ENCODE measurements at places on chromosomes 1 and 21.

DNA sequence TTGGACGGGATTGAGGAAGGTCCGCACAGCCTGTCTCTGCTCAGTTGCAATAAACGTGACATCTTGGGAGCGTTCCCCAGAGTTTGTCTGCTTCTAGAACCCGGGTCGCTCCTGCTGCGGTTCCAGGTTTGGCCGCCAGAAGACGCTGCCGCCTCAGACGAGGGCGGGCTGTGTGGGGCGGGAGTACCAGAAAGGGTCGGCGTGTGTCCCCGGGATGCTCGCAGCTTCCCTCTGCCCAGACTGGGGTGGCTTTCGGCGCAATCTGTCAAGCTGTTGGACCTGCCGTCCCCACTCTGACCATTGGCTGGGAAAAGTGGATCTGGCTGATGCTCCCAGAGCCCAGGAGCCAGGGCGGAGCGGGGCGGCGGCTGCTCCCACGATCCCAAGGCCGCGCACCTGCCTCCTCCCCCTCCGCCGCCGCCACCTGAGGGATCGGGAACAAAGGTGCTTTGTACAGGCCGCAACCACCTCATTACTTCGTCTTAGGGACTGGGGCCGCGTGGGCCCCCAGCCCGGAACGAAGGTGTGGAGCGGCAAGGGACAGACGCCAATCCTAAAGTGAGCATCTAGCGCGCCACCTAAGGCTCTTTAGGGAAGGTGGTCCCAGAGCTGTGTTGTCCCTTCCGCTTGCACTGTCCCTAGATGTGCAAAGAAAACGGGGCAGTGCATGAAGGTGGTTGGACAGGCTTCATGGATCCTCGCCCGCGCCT, 683 bp upstream of the EFNA4 start:
- DNase-seq = peak; percentile 55

GRCh38 chr1:25247829-25248754, 838 bp upstream of the RSRP1 start:
- DNase-seq = no peak

- no peak for DNase-seq
Measured at GRCh38 chr1:29478151-29478791, 241.9 kb downstream of the PTPRU start.

DNA sequence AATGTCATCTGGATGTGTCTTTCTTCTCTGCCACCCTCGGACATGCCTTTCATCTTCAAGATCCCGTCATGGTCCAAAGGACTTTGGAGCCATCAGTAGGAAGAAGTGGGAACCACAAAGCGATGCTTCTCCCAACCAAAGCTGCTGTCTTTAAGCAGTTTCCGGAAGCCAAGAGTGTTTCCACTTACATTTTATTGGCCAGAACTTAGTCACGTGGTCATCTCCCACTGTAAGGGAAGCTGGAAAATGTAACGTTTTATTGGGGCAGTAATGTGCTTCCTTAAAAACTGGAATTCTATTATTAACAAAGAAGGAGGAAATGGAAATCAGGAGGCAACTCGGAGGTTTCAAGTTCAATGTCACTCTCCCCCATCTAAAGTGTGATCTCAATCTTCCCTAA, 170.8 kb downstream of the ATG4C start:
- no peak for DNase-seq

- no peak for DNase-seq
Measured at GRCh38 chr1:78005755-78006154, 1.0 kb downstream of the DNAJB4 start.

- DNase-seq = peak; percentile 63
Measured at GRCh38 chr1:101907264-101907663, 89.5 kb downstream of the OLFM3 start.

DNA sequence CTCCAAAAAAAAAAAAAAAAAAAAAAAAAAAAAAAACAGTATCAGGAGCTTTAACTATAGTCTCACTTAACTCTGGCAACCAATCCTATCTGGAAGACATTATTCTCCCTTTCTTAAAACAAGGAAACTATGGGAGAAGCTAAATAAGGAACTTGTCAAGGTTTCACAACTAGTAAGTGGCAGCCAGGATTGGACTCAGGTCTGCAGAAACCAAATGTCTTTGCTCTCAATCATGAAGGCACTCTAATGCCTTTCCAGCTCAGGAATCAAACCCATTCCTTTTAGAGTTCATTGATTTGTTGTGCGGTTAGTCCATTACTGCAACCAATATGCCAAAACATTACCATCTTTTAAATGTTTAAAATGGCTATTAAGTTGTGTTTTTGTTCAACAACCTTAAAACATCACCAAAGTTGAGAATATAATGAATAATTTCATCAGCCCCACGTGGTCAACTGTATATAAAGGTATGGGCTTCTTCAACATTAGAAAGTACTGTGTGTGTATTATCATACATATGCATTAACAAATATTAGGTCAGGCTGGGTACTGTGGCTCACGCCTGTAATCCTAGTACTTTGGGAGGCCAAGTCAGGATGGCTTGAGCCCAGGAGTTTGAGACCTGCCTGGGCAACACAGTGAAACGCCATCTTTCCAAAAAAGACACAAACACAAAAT, 1.5 kb downstream of the EPRS1 start:
- DNase-seq = no peak

DNA sequence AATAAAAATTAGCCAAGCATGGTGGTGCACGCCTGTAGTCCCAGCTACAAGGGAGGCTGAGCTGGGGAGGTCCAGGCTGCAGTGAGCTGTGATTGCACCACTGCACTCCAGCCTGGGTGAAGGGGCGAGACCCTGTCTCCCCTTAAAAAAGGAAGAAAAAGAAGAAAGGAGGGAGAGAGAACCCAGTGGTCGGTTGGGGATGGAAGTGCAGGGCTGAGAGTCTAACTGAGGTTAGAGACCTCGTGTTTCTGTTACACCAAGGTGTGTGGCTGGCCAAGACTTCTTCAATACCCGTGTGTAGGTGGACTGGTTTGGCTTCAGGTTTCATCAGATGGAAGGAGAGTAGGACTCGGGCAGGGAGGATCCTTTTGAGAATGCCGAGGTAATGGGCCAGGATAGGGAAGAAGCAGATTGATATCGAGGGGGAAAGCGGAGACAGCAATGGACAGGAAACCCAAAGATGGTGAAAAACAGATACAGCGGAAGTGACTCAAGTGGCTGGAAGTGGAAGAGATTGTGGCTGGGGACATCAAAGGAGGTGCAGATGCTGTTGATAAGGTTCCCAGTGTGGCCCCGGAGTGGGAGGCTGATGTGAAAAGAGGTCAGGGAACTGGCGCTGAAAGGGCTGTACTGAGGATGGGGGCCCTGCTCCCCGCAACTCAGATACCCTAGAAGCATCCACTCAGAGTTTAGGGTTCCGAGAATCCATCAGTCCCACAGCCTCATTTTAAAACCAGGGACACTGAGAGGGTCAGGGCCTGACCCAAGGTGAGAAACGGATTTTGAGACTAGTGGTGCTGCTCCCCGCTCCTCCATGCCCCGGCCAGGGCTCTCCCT, 681 bp upstream of the UBXN10 start:
- DNase-seq = no peak

DNA sequence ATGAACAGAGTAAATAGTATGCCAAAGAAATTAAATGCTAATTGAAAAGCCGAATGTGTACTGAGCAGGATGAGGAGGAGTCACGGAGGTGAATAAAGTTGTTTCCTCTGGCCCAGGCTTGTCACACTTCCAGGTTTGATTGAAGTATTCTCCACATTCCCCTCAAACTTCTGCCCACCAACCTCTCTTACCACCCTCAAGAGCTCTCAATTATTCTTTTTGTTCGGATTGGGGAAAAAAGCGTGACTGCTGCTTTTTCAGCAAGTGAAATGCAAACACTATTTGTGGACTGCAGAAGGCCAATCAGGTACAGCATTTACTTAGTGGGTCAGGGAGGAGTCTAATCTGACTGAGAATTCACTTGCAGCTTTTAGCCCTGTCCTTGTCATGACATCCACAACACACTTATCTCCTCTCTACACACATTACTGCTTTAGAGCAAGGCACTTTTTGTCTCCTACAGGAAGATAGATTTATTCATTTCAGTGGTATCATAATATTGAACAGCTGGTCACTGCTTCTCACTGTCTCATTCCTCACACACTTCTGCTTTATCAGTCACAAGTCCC, 375.6 kb upstream of the PRMT6 start:
- DNase-seq = no peak

DNA sequence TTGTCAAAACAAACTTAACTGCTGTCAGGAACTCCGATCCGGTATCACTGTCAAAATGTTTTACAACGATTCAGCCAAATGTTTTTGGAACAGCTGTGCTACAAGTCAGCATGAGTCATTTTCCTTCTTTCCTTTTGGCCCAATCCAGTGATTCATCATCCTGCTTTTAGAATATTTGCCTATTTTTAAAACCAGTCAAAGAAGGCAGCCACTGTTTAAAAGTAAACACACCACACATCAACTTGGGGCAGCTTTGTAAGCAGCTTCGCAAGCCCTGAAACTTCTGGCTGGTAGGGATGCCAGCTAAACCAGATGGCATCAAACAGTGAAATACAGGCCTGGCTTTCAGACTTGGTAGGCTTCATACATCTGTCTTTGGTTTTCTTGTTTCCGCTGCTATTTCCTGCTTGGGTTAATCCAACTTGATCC, 14.9 kb downstream of the MAP3K7CL start:
- DNase-seq = no peak

- DNase-seq = no peak
Measured at GRCh38 chr1:237590386-237590785, 300.3 kb downstream of the ZP4 start.

- DNase-seq = peak; percentile 38
Measured at GRCh38 chr1:56404066-56404465, 175.3 kb downstream of the PLPP3 start.

DNA sequence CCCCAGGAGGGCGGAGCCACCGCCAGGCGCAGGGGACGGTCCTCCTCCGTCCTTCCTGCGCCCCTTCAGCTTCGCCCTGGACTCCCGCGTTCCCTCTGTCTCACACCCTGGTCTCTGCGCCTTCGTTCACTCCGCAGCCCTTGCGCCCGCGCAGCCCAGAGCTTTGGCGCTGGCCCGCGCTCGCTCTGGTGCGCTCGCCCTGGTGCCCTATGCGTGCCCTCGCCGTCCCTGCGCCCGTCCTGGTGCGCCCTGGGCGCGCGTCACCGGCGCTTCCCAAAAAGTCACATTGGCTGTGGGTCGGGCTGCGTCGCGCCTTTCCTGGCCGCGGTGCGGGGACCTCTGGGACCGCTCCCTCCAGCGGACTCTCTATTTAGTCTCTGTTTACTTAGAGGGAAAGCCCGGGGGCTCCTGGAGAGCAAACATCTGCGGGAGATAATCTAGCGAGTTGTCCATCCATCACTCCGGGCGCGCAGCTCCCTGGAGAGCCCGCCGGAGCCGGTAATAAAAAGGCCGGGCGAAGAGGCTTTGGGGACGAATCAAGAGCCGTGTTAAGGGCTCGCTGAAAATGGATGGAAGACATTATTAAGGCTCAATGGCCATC, 178.6 kb downstream of the PRDM16 start:
- no peak for DNase-seq

GRCh38 chr1:14767075-14767474, 168.6 kb downstream of the KAZN start:
- DNase-seq = no peak

DNA sequence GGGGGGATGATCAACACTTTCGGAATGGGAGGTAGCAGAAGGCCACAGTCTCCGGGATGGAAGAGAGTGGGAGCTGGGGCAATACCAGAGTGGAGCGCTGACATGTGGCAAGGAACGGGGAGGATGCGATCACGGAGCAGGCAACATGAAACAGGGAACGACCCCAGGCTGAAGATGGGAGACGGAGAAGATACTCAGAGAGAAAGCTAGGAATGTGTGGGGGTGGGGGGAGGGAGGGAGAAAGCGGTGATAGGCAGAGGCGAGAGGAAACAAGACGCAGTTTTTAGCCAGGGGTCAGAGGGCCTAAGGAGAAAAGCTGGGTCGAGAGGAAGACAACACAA, 577 bp downstream of the RAB3GAP2 start:
- DNase-seq = peak; percentile 18

GRCh38 chr1:97168056-97168455, 446.5 kb downstream of the PTBP2 start:
- DNase-seq = no peak

GRCh38 chr1:67404212-67404620, 26.0 kb downstream of the SERBP1 start:
- DNase-seq = no peak

DNA sequence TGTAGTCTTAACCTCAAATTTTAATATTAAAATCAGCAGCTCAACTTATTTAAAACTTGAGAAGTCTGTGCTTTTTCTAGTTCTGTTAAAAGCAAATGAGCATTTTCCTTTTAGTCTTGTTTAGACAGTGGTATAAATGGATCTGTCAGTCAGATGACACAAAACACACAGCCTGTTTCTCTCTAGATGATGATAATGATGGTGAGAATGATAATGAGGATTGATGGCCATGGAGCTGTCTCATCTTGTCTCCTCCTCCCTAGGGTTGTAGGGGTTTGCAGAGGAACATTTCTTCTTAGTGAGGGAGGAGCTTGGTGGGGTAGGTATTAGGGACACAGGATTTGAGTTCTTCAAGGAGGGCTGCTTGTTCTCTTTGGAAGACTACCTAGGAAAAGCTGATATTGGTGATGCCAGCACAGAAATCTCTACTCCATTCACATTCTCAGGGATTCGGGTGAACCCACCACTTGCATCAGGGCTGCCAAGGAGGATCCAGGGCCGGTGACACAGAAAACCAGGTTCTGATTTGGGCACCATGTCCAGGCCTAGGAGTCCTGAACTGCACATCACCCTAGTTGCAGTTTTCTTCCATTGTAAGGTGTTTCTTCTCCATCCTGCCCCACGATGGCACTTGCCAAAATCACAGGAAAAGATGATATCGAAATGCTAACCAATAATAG, 147.6 kb downstream of the RHOU start:
- no peak for DNase-seq

GRCh38 chr1:64155278-64155677, 48.1 kb upstream of the UBE2U start:
- no peak for DNase-seq

- DNase-seq = peak; percentile 82
Measured at GRCh38 chr1:36239941-36240637, 15.8 kb downstream of the THRAP3 start.

DNA sequence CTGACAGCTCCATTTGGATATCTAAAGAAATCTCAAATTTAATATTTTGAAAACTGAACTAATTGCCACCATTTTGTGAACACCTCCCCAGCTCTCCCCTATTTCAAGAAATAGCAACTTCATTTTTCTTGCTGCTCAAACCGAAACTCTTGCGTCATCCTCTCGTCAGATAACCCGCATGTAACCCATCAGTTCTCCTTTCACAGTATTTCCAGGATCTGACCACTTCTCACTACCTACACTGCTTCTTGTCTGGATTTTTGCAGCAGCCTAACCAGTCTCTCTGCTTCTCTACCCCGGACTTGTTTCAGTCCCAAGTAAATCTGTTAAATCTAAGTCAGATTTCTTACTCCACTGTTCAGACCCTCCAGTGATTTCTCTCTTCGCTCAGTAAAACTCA, 75.6 kb downstream of the MTR start:
- no peak for DNase-seq

DNA sequence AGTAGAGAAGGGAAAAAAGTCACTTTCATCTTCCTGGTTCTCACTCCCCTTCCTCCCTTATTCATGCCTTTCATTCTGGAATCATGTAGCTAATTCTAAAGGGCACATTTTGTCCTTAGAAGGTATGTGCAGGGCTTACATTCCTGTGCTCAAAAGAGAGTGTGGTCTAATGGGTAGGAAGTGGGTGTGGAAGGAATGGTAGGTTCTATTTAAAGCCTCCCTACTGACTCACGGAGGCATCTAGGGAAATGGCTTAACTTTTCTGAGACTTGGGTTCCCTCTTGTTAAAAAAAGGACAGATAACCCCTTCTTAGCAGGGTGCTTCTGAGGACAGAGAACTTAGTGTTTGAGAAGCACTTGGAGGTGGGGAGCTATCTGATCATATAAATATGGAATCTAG, 249.3 kb upstream of the DUSP10 start:
- DNase-seq = no peak

All from NCI-H524 (cell line).